Renal cortex interstitium (tissue), 15 donors: ENCODE measurements at places on chromosomes 12 and 14. TPM values are rescaled to one million over a fixed set of nuclear protein-coding genes. Genes with fewer than 3 reads are reported as not detected.

GRCh38 chr14:23831596-23831995, 122.0 kb upstream of the DHRS4 start:
- no peak for DNase-seq

DNA sequence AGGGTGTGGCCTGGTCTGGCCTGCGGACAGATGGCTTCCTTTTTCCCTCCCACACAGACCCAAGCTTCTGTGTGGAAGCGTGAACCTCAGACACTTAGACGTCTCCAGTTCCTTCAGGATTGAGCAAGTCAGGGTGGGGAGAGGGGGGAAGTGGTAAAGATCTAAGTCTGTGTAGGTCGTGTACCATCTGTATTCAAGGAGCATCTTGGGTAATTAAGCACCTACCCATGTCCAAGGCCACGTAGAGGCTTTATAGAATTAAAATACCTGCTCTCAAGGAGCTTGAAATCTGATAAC, 1.7 kb downstream of the AVIL start:
- no peak for DNase-seq

FAM181A gene
- polyA plus RNA-seq = not detected

GRCh38 chr12:108516511-108517275, 1.6 kb downstream of the FICD start:
- DNase-seq = no peak

LMBR1L gene
- polyA plus RNA-seq = 72.3 TPM

- DNase-seq = no peak
These were observed 13.6 kb upstream of the AQP2 start for GRCh38 chr12:49936925-49937324.

- no peak for DNase-seq
These were observed 178.1 kb downstream of the CRADD start for GRCh38 chr12:93855261-93855660.

- DNase-seq = no peak
These were observed 414 bp upstream of the CDK17 start for GRCh38 chr12:96400631-96401075.

ERP29 gene
- polyA plus RNA-seq = 165 TPM

- DNase-seq = no peak
These were observed 35.5 kb upstream of the CSRP2 start for GRCh38 chr12:76914102-76914859.

EML1 gene
- polyA plus RNA-seq = 37.2 TPM

DNA sequence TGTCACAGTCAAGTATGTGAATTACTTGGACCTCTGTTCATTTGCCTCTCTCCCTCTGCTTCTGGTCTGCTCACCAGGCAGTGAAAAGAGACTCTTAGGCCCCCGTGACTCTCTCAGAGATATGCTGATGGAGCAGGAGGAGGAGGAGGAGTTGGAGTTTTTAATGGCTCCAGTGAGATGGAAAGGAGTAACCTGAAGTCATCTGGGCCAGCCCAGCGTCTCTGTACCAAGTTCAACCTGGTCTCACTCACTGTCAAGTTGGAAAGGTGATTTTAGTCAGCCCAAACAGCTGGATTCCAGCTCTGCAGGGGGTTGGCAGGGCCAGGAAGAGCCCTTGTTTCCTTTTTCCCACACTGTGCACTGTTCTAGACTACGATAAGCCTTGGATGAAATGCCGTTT, 48.6 kb downstream of the SH2B3 start:
- DNase-seq = no peak

DNA sequence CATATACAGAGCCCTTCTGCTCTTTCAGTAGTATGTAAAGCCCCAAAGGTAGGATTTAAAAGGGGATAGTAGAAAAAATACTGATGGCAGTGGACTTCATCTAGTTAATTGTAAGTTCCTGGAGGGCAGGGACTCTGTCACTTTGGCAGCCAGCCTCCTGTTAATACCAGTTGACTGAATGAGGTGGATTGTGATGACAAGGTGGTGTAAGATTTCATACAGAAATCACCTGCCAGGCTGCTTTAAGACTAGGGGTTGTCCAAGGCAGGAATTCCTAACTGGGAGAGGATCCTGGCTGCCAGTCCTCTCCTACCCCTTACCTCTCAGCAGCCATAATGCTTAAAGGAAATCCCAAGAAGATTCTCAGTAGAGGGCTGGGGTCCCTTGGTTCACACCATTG, 7.3 kb downstream of the DYRK2 start:
- no peak for DNase-seq

HOXC5 gene
- 2.3 TPM for polyA plus RNA-seq

GRCh38 chr12:42208574-42208973, 29.5 kb downstream of the YAF2 start:
- no peak for DNase-seq

OTOGL gene
- 0.59 TPM for polyA plus RNA-seq

- no peak for DNase-seq
These were observed at the start of gene SIX1 for GRCh38 chr14:60648934-60649874. SIX1 (minus strand) TSS chr14:60649477; CDS start chr14:60649189, 288 bp downstream.

FAR2 gene
- polyA plus RNA-seq = 43.4 TPM

CARMIL3 gene
- polyA plus RNA-seq = 3.7 TPM

- DNase-seq = no peak
These were observed 35.7 kb downstream of the FOXA1 start for GRCh38 chr14:37559386-37559785.

ADCY6 gene
- 96.1 TPM for polyA plus RNA-seq

ADIPOR2 gene
- 50.6 TPM for polyA plus RNA-seq

- no peak for DNase-seq
These were observed 2.0 kb downstream of the SIX1 start for GRCh38 chr14:60647081-60647836.

PPP1R3E gene
- 28.2 TPM for polyA plus RNA-seq

GRCh38 chr14:90820958-90821357, 4.7 kb upstream of the TTC7B start:
- DNase-seq = no peak

- no peak for DNase-seq
These were observed 134.4 kb upstream of the SOX5 start for GRCh38 chr12:24083838-24084237.

RNASE11 gene
- polyA plus RNA-seq = not detected

GRCh38 chr14:98725191-98725590, 546.8 kb downstream of the BCL11B start:
- DNase-seq = no peak

GRCh38 chr12:23621900-23622299, 327.6 kb downstream of the SOX5 start:
- DNase-seq = peak; percentile 18

DNA sequence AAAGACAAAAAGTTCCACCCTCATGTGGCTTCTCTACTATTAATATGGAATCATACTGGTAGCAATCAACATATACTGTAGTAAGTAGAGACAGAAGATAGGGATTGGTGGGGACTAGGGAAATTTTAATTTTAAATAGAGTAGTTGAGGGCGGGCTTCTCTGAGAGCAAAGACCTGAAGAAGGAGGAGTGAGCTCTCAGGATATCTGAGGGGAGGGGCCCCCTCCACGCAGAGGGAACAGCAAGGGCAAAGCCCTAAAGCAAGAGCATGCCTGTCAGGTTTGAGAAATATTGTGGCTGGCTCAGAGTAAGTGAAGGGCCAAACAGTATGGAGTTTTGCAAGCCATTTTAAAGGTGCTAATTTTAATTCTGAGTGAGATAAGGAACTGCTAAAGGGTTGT, 64.3 kb downstream of the PCNX1 start:
- no peak for DNase-seq

DNA sequence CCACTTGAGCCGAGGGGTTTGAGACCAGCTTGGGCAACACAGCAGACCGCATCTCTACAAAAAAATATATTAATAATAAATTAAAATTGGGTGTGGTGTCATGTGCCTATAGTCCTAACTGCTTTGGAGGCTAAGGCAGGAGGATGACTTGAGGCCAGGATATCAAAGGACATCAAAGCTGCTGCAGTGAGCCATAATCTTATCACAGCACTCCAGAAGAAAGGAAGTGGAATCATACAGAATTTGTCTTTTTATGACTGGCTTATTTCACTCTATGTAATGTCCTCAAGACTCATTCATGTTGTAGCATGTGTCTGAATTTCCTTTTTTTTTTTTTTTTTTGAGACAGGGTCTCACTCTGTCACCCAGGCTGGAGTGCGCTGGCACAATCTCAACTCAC, 43.9 kb upstream of the NUDT4 start:
- no peak for DNase-seq
